Vagina (tissue), 2 donors: ENCODE measurements at places on chromosomes 16 and 17.

DNA sequence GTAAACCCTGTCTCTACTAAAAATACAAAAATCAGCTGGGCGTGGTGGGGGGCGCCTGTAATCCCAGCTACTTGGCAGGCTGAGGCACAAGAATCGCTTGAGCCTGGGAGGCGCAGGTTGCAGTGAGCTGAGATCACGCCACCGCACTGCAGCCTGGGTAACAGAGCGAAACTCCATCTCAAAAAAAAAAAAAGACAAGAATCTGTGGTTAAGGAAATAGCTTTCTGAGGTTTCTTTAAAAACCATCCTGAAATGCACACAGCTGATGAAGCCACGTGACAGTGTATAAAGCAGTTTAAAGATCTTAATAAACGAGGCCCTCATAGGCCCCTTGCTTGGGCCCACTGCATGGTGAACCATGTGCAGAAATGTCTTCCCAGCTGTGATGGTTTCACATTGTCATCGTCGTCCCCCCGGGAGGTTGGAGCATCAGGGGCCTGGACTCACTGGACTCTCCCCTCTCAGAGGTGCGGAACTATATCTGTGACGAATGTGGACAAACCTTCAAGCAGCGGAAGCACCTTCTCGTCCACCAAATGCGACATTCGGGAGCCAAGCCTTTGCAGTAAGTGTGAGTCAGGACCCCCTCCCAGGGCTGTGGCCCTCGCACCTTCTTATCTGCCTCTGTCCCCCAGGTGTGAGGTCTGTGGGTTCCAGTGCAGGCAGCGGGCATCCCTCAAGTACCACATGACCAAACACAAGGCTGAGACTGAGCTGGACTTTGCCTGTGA lies 16.2 kb downstream of the ZNF276 start:
- DNase-seq, result no peak

GRCh38 chr16:89139907-89140361 lies 31.6 kb upstream of the CDH15 start:
- no peak for DNase-seq

DNA sequence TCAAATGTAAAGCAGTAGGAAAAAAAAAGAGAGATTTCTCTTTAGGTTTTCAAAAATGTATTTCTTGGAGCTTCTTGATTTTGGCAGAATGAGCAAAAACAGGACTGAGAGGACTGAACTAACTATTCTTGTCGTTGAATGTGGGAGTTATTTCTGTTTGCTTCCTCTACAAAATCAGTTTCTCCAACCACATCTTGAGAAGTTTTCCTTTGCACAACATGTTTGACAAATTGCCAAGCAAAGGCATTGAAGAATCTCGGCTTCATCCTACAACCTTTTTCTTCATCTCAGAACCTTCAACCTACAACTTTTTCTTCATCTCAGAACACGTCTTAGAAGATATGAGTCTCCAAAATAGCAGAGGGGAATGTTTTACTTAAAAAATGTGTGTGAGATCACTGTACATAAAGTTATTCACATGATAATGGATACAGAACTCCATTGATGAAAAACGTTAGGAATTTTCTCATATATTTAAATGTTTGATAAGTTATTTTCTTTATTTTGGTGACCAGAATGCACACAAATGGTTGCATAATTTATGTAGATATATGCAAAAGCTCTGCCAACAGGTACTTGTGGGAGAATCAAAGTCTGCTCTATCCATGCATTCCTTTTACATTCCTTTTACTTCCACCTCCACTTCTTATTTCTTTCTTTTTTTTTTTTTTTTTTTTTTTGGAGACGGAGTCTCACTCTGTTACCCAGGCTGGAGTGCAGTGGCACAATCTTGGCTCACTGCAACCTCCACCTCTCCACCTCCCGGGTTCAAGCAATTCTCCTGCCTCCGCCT lies 370.0 kb downstream of the KCNJ2 start:
- no peak for DNase-seq

GRCh38 chr17:32386844-32387243 lies 36.9 kb downstream of the ZNF207 start:
- no peak for DNase-seq

DNA sequence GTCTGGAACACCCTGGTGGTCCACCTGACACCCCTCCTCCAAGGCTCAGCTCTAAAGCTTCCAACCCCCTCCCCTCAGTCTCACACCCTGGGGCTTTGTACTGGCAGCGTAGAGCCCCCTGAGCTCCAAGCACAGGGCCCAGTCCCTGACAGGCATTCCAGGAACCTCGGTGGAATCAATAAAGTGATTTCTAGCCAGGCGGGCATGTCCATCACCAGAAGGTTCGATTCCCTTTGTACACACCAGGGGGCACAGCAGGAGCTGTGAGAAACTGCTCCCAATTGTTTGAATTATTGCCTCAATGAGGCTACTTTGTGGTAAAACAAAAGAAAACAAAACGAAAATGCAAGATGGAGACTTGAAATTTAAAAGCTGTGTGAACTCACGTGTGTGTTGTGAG lies 51.8 kb downstream of the SMPD3 start:
- DNase-seq, result no peak

DNA sequence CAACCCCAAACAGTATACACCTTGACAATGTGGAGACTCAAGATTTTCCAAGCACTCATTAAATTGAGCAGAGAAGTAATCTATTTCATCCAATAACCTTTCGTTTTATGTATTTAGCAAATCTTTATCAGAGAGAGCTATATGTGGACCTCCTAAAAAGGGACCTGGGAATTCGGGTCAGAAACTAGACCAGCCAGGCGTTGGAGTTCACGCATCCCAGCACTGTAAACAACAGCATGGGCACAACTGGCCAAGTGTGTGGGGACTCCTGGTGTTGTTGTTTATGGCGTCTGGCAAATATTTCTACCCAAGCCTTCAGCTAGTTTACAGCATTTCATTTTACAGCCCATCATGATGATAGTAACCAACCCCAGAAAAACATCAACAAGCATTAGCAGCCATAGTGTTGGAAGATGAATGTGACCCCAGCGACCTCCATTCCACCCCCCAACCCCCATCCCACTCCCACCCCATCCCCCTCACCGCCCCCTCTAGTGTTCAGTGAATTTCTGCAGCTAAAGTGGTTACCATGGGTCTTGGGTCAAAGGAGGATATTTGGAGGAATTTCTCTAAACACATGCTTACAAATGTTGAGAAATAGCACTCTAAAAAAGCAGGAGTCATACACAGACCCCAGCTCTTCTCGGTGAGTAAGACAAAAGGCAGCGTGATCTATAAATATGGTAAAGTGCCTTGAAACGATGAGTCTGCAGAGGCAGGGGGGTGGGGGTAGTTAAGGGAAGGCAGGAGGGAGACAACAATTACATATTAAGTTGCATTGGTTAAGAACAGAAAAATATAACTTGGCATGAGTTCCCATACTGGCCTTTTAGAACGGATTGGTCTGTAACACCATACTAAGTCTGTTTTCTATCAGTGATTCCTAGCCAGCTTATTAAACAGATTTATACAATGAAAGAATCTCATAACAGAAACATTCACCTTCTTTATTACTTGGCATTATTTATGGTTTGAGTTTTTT lies 91.4 kb upstream of the TBX2 start:
- DNase-seq, result no peak

DNA sequence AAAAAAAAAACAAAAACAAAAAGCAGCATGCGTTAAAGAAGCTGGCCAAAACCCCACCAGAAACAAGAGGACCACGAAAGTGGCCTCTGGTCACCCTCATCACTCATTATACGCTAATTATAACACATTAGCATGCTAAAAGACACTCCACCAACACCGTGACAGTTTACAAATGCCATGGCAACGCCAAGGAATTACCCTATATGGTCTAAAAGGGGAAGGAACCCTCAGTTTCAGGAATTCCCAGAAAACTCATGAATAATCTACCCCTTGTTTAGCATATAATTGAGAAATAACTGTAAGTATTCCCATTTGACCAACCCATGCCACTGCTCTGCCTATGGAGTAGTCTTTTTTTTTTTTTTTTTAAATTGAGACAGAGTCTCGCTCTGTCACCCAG lies 77.6 kb downstream of the EMP2 start:
- DNase-seq, result no peak

DNA sequence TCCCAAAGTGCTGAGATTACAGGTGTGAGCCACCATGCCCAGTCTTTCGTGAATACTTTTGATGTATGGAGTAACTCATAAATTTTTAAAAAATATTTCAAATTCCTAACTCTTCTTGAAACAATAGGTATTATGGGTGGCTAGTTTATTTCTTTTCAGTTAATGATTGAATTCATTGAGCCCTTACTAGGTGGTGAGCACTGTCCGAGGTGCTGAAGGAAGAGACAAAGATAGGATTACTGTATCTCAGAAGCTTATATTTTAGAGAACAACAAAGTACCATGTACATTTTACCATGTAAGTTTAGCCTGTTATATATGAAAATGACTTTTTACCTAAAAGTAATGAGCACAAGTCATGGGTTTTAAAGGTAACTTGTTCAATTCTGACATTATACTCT lies 418.3 kb downstream of the NPIPA7 start:
- DNase-seq, result no peak

DNA sequence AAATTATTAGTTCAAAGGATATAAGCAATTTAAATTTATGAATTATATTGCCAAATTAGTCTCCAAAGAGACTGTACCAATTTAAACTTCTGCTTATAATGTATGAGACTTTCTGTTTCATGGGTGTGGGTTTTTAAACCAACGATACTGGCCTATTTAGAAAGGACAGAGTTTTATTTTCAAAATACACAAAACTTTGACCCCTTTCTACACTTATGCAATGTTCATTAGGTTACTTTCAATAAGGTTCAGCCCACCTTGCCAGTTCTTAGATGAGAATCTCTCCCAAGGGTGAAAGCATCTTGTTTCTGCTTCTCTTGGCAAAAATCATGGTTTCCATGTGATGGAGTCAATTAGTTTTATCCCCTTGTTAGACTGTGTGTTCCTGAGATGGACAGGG lies 84.7 kb downstream of the MYO1D start:
- DNase-seq, result no peak

GRCh38 chr16:70605283-70605657 lies 41.1 kb upstream of the IL34 start:
- no peak for DNase-seq

GRCh38 chr16:55765161-55765560 lies 67.7 kb downstream of the CES1 start:
- DNase-seq, result no peak

DNA sequence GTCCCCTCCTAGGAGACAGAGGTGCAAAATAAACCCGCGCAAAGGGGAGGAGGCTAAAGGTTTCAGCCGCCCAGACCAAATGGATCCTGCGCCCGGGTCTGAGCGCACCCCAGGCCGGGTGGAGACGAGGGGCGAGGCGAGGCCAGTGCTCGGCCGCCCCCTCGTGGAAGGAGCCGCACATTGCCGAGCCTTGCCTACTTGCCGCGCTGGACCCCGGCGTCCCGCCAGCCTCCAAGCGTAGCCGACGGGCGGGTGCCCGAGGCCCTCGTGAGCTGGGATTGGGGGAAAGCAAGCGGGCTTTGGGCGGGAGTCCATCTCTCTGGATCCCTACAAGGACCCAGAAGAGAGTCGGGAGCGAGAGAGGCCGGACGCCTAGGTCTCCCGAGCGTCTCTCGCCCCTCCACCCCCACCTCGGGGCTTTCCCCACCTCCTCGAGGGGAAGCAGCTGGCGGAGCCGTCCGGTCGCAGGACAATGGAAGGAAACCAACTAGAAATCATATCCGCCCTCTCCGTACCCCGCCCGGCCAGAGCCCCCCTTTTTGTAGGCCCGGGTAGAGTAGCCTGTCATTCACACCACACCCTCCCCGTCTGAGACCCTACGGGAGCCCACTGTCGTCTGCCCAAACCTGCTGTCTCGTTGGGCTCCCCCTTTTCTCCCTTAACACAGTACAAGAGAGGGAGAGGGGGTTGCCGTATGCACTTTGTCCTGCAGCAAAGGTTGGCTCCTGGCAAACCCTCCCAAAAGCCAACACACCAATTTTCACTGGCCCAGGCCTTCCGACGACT lies 664 bp upstream of the BCL6B start:
- no peak for DNase-seq

DNA sequence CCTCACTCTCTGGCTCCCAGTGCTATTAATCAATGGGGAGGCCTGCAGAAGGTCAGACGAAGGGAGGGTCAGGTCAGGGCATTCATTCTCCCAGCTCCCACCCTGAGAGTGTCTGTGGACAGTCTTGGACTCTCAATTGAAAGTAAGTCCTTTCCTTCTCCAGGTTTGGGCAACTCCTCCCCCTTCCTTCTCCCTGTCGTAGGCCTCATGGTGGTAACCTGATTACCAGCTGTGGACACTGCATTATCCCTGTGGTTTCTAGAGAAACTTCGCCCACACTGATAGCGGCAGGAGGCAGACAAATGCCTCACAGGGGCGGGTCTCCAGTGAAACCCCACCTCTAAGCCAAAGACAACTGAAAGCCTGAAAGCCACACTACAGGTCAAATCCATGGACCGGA lies 57.7 kb upstream of the SLC25A19 start:
- DNase-seq, result no peak

DNA sequence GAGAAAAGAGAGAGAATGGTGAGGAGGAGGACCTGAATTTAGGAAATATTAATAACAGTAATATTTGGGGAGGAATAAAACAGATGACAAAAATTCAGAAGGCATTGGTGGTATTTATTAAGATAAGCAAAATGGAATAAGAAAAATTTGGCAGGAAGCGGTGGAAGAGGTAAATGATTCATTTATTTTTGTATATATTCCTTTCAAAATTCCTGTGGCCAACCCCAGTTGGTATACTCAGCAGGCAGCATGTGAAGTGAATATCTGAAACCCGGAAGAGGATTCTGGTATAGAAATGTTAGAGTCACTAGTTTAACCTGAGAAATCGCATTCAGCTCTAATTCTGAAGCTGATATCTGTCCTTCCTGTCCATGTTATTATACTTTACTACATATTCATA lies 792.0 kb downstream of the KCNJ2 start:
- no peak for DNase-seq

DNA sequence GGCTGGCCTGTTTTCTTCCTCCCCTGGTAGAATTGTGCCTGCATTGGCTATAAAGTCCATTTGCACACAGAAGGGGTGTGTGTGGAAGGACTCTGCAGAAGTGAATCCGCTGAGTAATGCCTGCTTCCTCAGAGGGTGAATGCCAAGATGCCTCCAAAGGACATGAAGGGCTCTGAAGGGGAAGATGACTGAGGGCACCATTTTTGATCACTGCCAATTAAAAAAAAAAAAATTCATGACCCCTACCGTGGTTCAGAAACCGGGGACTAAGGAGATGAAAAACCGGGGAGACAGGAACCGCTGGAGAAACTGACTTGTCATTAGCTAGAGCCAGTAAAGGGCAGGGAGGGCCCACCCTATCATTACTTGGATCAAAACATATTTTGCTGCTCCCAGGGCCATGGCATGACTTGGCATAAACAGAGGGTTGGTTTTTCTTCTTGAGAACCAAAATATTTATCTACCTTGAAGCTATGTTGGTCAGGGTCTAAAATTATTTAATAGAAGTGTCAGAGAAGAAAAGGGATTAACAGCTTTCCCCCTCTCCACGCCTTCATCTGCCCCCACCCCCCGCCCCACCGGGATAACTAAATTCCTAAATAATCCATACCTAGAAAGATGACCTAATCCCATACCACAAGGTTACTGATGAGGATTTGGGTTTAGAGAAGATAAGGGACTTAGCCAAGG lies 3.6 kb upstream of the USP7 start:
- DNase-seq, result no peak
